Endothelial cell of umbilical vein (primary cell): ENCODE measurements at places on chromosomes 5 and 9. TPM values are rescaled to one million over a fixed set of nuclear protein-coding genes. Genes with fewer than 3 reads are reported as not detected.

GRCh38 chr5:147081311-147081764, 153.5 kb upstream of the STK32A start:
- no peak for DNase-seq

- no peak for DNase-seq
These were observed 3.7 kb downstream of the PFN3 start for GRCh38 chr5:177396807-177397206.

GRCh38 chr9:127404631-127405030, 7.7 kb downstream of the SLC2A8 start:
- DNase-seq, result no peak

GRCh38 chr9:88676644-88677043, 141.7 kb downstream of the NXNL2 start:
- DNase-seq, result no peak

TPPP gene
- 0.07 and 0.09 TPM in 2 replicates for total RNA-seq

DNA sequence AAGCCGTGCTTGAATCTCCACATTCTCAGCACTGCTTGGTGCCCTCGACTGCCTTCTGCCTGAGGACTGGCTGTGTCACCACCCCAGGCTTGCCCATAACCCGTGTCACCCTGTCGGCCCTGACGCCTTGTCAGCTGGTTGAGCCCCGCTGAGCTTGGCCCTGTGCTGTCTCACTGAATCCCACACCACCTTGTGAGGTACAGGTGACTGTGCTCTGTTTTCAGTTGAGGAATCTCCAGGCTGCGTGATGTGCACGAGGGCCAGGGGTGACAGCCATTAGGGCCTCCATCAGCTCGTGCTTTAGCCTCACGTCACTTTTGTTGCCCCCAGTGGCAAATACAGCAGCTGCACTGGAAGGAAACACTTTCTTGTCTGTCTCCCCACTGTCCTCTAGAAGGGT, 90.7 kb downstream of the CACNA1B start:
- no peak for DNase-seq

DIPK1B gene
- 242 and 253 TPM in 2 replicates for total RNA-seq

DNA sequence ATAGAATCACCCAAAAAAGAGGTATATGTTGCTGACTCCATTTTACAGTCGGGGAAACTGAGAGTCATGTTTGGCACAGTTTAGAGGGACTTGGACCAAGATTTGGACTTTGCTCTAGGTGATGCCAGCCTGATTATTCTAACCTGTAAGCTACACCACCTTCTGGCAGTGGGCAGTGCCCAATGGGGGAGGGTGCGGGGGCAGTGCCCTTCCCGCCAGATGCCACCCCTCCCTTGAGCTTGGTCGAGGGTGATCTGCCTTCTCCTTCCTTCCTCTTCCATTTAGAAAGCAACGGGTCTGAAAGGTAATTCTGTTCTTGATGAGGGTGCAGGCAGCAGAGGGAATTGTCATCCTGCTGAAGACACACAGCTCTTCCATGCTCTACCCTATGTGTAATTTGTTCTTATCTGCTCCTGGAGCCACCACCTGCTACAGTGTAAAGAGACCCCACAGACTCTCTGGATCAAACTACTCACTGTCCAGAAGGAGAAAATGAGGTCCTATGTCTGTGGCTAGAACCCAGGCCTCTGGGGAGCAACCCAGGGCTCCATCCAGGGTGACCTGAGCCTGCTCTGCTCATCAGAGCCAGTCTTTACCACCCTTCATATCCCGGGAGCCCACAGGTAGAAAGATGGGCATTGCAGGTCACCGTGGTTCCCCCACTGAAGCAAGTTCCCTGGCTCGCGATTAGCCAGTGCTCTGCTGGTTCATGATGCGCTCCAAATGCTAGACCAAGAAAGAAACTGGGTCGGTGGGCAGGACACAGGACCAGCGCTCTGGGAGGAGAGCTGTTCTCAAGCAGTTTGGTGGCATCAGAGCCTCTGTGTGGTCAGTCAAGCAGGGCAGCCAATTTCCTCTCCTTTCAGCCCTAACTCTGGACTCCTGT, 156.2 kb downstream of the RGS3 start:
- no peak for DNase-seq

DNA sequence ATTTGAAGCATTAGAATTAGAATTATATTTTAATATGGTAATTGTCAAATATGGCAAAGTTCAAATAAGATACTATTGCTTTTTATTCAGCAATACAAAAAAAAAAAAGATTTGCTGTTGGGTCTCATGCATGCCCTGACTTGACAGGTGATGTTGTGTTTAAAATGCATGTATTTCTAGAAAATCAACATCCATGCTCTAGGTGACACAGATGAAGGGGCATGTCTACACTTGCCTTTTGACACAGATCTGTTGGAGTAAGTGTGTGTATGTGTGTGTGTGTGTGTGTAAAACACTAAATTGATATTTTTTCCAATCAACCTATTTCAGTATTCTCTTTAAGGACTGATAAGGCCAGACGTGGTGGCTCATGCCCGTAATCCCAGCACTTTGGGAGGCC, 38.1 kb upstream of the SMARCA2 start:
- no peak for DNase-seq

GABRA1 gene
- not detected in 2 replicates for total RNA-seq

CDKN2B gene
- 2.1 and 2.3 TPM in 2 replicates for total RNA-seq

- DNase-seq, result peak; percentile 48
These were observed 180.1 kb upstream of the MVB12B start for GRCh38 chr9:126146254-126147145.

DNA sequence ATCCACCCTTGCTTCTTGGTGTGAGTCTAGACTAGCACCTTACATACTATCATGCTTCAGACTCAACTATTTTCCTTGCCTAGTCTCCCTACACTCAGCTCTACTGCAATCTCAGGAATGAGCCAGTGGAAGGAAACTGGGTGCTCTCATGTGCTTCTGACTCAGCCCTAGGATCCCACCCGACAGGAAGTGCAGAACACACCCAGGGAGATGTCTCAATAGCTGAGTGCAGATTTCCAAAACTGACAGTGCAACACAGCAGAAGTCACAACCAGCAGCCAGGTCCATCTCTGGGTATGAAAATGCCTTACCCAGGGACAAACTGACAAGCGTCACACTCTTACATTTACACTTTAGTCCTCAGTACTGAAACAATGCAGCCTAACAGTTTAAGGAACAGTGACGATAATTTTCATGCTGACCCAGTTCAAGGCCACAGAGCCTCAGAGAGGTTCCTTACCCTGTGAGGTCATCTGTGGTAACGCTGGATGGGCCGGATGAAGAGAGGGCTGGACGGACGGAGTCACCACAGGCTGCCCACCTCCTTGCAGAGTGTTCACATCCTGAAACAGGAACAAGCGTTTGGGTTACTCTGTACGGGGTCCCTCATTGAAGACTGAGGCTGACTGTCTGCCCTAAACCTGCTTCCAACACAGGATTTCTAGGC, 33.0 kb downstream of the FKBP15 start:
- peak; percentile 62 for DNase-seq

DNA sequence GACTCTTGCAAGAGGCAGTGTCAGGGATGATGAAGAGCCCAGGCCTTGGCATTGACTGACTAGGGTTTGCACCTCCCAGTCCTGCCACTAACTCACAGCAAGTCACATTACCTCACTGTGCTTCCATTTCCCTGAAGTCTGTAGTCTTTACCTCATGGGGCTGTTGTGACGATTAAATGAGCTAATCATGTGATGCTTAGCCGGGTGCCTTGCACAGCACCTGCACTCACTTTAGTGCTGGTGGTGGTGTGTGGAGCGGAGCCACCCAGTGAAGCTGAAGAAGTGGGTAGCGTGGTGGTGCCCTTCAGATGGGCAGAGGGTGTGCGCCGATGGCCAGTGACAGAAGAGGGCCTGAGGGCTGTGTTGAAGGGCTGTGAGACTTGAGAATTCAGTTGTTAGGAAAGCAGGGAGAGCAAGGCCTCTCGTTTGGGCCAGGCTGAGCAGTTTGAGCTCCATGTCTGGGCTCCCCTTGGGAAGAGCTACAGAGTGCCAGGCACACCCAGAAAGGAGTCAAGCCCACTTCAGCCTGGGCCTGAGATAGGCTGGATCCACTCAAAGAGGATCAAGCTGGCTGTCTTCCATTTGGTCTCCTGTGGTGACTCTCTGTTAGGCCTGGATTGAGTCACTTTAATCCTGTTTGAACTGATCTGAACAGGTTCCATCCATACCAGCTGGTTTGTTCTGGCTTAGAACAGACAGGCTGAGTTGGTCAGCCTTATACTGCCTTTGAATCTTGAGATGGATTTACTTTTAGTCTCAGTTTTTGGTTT, 42.5 kb downstream of the RALGPS1 start:
- DNase-seq, result no peak

ASPN gene
- not detected in 2 replicates for total RNA-seq

NR2F1 gene
- total RNA-seq, result 21.5 and 23.9 TPM in 2 replicates

GRCh38 chr9:91037511-91038482, 236.2 kb downstream of the SYK start:
- DNase-seq, result peak; percentile 93

IL9 gene
- total RNA-seq, result not detected in 2 replicates
